Esophagus squamous epithelium (tissue), 5 donors: ENCODE measurements at places on chromosomes 12 and 14. TPM values are rescaled to one million over a fixed set of nuclear protein-coding genes. Genes with fewer than 3 reads are reported as not detected.

The INHBC gene
- not detected for total RNA-seq

The FICD gene
- total RNA-seq, result 1.6 TPM

The KRT6C gene
- 3,532 TPM for total RNA-seq

The OTX2 gene
- not detected for total RNA-seq

The TSPAN11 gene
- total RNA-seq, result 0.27 TPM

The OVCH1 gene
- total RNA-seq, result not detected

- DNase-seq, result no peak
Observed at GRCh38 chr14:92650581-92651105, 97.8 kb downstream of the LGMN start.

GRCh38 chr12:4279198-4279690 is 5.7 kb downstream of the CCND2 start:
- DNase-seq, result no peak

DNA sequence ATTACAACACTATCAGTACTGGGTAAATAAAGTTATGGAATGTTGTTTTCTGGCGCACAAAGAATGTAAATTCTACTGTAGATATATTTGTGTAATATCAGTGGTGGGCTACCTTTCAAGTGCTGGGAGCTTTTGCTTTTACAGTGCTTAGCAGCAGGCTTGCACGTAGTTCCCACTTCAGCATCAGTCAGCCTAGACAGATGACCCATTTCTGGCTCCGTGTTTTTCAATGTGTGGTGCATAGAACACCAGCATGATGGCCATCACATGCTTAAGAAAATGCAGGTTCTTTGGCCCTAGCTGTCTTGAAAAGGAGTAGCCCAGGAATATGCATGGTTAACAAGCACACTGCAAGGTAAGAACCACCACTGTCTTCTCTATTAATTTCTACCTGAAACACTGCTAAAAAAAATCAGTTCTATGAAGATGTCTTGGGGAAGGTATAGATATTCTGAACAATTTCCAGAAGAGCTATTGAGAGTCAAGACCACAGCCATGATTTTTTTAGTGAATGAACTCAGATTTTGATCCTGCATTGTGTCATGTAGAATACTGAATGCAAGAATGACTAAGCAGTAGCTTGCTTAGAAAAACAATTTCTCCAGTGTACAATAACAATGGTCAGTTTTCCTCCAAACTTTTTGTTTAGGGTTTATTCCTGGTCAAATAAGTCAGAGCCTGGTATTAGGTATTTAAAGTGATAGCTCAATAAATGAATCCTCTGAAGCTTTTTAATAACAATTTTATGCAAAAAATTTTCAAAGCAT is 195.7 kb downstream of the AKAP6 start:
- no peak for DNase-seq

- DNase-seq, result no peak
Observed at GRCh38 chr12:116657921-116658495, 79.9 kb downstream of the SPRING1 start.

DNA sequence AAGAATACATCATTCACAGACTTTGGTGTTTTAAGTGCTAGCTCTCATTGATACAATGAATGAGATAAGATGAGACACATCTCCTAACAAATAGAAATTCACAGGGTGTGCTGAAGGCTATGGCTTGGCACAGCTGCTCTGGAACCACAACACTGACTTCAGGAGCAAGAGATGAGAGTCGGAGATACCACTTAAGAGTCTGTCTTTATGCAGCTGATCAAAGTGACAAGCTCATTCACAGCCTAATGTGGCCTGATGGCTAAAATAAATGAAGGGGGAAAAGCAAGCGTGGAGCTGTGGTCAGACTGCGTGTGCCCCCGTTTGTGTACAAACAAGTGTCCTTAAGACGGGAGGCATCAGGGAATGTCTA is 29.7 kb upstream of the FAM181A start:
- DNase-seq, result no peak

- DNase-seq, result no peak
Observed at GRCh38 chr14:35708062-35708461, 101.0 kb downstream of the RALGAPA1 start.

- DNase-seq, result no peak
Observed at GRCh38 chr14:76759589-76759988, 1.7 kb upstream of the VASH1 start.

GRCh38 chr14:67487937-67488893 is at the start of gene TMEM229B:
TSS of gene TMEM229B (minus strand) at chr14:67488721. CDS start at chr14:67473923, 14,798 bp downstream.
- DNase-seq, result peak; percentile 41

DNA sequence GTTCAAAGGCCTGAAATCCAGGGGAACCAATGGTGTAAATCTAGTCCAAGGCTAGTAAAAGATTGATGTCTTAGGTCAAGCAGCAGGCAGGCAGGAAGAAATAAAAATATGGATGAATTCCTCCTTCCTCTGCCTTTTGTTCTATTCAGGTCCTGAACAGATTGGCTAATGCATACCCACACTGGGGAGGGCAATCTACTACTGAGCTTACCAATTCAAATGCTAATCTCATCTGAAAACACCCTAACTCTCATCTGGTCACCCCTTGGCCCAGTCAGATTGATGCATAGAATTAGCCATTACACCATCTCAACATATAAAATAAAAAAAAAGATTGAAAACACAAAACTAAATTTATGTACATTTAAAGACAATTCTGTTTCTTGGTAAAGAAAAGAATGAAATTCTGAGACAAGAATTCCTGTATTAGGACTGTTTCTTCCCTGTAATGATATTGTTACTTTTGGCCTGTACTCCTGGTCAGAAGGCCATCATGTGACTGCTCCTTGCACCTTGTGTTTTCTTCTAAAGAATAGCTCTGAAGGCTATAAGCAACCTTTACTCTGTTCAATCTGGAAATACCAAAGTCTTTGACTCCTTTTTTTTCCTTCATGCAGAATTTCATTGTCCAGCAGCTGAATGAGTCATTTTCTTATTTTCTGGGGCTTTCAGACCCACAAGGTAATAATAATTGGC is 19.9 kb downstream of the CLEC6A start:
- DNase-seq, result no peak

DNA sequence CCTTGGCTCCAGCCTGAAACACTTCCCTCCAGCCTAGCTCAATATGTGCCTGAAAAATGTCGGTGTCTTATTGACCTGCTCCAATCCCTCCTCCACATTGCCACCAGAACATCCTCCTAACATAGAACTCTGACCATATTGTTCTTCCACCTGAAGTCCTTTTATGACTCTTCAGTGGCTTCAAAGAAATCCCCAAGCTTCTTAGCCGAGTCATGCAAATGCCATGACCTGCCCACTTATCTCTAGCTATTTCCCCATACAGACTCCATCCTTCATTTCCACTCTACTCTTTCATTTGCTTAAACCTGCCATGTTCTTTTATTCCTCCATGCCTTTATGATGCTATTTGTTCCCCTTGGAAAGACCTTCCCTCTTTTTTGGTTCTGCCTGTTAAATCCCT is 568.6 kb downstream of the ETNK1 start:
- DNase-seq, result no peak

DNA sequence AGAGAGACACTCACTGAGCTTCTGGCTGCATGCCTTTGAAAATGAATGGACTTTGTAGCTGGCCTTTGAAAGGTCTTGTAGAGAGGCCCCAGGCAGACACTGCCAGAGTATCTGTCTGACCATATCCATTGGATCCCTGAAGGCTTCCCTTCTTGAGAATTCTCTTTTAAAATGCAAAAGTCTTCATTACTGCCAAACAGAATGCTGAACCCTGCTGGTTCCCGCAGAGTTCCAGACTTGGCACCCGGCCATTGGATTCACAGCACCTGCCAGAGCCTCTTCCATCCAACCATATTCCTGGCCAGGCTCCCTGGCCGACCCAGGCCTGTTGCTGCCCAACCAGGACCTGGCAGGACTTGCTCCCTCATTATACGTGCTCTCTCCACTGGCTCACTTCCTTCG is 182.5 kb downstream of the GXYLT1 start:
- DNase-seq, result no peak

DNA sequence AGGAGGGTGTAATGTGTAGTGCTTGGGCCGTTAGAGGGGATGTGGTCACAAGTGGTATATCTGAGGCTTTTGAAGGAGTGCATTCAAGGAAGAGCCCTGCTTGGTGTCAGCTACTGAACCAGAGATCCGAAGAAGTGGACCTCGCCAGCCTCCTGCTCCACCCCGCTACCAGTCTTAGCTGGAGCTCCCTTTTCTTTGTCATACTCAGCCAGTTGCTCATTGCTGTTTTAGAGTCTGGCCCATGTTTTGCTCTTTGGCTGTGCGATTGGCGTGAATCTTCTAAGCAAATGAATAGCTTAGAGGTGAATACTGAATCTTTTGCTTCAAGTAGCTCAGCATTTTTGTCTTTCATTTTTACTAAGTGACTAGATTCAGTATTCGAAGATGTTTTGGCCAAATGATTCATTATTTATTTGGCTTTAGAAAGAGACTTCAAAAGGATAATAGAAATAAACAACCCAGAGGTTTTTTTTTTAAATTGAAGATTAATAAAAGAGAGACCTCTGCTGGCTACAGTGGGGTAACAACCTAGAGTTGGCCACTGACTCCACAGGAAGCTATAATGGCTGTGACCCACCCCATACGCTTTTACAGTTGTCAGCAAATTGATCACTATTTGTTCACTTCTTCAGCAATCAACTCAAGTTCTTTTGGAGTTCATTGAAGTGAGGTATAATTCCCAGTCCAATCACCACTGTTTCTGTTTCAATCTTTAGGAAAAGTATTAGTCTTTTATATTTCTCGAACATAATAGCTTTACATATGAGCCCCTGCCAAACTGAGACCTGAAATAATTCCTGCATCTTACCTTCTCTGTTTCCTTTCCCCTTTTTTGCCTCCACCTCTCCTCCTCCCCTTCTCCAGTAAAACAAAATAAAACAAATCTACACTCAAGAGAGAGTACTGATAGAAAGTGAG is 19.9 kb downstream of the CDKN1B start:
- DNase-seq, result no peak

DNA sequence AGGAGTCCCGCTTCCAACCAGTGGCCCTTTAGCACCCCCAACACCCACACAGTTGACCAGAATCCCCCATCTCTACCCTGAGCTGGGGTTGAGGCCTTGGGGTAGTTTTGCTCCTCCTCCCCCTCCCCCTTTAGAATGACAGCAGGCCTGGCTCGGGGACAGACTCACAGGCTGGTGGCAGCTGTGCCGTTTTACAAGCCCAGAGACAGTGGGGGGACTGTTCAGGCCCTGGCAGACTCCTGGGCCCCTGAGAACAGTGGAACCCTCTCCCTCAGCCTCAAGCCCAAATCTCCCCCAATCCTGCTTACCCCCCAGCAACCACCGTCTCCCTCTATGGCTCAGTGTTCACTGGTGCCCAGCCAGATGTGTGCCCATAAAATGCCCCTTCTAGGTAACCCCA is 10.1 kb downstream of the TMEM119 start:
- no peak for DNase-seq

DNA sequence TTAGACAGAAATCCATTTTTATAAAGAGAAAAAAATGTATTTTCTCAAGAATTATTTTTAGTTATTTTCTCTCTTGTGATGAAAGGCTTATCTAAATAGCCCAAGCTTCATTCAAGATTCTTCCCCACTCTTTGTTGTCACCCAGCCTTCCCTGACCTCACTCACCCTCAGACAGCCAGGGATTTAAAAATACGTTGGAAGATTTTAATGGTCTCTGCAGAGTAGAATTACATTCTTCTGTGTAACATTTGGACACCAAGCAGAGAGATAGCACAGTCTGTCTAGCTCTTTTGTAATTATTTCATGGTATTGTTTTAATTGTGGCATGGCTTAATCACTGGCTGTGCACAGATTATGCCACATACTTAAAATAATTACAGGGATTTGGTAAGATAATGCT is 130.3 kb downstream of the IGF1 start:
- DNase-seq, result no peak

GRCh38 chr12:108668542-108668941 is 34.8 kb upstream of the SELPLG start:
- DNase-seq, result no peak

GRCh38 chr12:60052483-60052882 is 456.7 kb downstream of the SLC16A7 start:
- no peak for DNase-seq

DNA sequence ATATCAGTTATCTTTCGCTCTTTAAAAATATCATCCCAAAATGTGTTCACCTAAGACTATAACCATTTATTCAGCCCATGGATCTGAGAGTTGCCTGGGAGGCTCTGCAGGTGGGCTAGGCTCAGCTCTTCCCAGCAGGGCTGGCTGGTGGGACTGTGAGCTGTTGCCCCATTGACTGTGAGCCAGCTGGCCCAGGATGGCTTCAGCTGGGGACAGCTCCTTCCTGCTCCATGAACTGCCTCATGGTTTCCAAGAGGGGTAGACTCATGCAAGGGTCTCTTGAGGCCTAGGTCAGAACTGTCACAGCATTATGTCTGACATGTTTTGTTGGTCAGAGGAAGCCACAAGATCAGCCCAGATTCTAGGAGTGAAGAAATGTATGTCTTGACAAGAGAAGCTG is 114.1 kb upstream of the E2F7 start:
- no peak for DNase-seq

DNA sequence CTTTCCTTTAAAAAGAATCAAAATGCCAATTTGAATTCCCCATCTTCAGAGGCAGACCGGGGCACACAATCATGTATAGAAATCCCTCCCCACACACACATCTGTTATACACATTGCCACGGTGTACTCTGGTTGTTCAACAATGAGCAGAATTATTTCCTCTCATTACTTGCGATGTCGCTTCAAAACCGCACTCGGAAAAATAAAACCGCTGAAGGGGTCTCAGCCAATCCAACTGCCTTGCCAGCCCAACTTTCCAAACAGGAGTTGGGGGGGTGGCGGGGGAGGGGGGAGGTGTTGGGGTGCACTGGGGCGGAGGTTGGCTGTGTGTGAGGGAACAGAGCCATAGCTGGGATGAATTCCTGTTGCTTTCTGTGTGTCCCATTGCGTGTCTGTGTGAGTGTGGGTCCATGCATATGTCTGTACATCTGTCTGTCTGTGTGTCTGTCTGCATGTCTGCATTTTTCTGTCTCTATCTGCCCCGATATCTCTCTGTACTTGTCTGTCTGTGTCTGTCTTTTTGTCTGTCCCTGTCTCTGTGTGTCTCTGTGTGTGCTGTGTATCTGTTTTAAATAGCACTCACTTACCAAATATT is 163.6 kb upstream of the TBX3 start:
- DNase-seq, result no peak

DNA sequence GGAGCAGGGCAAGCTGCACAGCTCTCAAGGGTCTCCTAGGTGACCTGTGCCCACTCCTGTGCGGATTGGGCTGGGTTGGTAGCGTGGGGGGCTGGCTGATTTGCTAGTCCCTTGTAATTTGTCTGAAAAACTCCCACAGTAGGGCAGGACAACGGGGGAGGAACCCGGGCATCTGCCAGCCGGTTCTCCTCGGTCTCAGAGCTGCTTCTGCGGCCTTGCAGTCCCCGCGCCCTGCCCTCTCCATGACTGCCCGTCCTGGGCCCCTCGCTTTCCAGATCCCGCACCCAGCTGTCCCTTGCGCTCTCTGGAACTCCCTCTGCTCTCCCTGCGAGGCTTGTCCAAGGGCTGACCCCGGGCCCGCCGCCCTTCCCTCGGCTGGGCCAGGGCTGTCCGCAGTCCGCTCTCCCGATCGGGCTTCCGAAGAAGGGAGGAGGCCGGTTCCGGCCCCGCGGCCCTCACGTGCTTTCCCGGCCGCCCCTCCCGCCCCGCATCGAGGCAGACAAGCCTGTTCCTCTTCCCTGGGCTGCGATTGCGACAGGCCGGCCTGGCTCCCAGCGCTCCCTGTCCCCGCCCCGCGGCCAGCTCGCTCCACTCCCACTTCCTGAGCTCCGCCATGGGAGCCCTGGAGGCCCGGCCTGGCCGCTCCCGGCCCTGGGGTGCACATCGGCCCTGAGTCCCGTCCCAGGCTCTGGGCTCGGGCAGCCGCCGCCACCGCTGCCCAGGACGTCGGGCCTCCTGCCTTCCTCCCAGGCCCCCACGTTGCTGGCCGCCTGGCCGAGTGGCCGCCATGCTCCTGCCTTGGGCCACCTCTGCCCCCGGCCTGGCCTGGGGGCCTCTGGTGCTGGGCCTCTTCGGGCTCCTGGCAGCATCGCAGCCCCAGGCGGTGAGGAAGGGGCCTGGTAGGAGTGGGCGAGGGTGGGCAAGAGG is at the start of gene LTBR:
Gene LTBR, plus strand, starts transcription at position 591 of the 927 bp plus-strand sequence. Its CDS starts 197 bp downstream, at position 788.
- DNase-seq, result peak; percentile 62
